HL-60 (cell line): ENCODE measurements at places on chromosomes 1 and 21.

GRCh38 chr1:116092752-116093489 is 18.3 kb upstream of the MAB21L3 start:
- no peak for DNase-seq

GRCh38 chr1:75208862-75209261 is 74.7 kb downstream of the LHX8 start:
- DNase-seq = no peak

GRCh38 chr1:167435484-167435883 is 82.8 kb downstream of the CD247 start:
- no peak for DNase-seq

GRCh38 chr1:92219028-92219427 is 1.3 kb downstream of the C1orf146 start:
- no peak for DNase-seq

DNA sequence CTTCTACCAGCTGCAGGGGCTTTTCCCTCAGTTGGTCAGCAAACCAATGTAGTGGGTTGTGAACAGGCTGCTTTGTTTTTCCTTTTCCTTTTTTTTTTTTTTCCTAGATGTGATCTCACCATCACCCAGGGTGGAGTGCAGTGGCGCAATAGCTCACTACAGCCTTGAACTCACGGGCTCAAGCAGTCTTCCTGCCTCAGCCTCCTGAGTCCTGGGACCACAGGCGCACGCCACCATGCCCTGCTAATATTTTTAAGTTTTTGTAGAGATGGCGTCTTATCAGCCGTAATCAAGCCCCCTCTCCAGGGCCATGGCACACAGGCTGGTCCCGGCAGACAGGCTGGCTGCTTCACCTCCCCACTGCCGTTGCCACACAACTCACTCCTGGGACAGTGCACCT is 3.4 kb upstream of the TRIM11 start:
- no peak for DNase-seq

- DNase-seq = no peak
Observed at GRCh38 chr1:158984386-158984785, 25.3 kb upstream of the IFI16 start.

GRCh38 chr1:171329251-171329650 is 15.3 kb downstream of the FMO4 start:
- no peak for DNase-seq

- no peak for DNase-seq
Observed at GRCh38 chr1:222665964-222666363, 46.3 kb downstream of the AIDA start.
